ENCODE measurements at places on chromosomes 4 and X.

- no peak for DNase-seq
These were observed 366.4 kb upstream of the CASK start for GRCh38 chrX:42289492-42290385.

GRCh38 chr4:119646347-119647071 lies 17.9 kb upstream of the PDE5A start:
- DNase-seq, result no peak

DNA sequence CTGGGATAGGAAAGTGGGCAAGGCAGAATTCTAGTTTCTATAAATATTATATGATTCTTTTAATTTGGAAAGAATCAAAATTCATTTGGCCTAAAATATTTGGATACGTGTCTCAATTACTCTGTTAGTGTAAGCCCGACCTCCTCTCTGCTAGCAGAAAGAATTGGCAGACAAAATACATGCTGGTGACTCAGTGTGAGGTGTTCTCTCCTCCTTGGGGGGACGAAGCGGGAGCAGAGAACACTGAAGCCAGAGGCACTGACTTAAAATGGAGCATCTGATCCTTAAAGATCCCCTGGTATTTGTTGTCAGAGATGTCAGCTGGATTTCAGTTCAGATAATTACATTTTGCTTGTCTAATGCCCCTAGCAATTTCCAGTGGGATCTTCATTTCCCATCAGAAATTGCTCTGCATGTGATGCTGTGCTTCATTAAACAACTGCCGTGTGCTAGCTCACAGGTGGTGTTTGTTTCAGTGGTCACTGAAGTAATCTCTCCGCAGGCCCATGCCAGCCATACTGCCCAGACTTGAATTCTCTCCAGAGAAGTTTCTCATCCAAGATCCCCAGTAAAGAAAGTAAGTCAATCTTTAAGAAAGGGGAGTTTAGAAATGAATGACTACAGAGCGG lies 188.7 kb upstream of the TLL1 start:
- peak; percentile 44 for DNase-seq

DNA sequence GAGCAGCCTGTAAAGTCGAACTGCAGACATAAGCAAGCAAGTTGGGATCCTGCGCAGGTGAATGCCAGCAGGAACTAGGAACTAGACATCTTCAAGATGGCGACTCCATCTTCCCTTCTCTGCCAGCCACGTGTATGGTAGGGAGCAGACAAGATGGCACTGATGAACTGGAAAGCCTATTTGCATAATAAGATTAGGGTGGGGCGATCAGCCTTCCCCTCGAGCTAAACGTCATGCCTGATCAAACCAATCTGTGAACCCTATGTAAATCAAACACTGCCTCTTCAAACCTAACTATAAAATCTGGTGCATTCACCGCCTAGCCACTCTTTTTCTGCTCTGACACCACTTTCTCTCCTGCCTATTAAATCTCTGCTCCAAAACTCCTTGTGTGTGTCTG lies 28.1 kb upstream of the LGI2 start:
- no peak for DNase-seq

DNA sequence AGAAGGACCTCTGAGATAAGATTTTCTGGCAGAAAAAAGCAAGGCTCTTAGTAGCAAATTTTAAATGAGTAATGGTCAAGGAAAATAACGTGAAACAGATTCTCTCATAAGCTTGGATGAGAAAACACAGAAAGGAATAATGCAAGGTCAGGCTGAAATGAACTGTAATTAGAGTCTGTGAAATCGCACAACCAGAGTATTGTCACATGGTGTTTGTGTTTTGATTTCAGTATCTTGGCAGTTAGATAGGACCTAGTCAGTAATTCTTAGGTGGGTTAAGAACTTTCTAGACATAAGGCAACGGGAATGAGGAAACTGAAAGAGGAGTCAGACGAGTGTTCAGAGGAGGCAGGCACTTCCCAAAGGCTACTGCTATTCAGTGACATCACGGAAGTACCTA lies 34.6 kb downstream of the LIMCH1 start:
- no peak for DNase-seq

DNA sequence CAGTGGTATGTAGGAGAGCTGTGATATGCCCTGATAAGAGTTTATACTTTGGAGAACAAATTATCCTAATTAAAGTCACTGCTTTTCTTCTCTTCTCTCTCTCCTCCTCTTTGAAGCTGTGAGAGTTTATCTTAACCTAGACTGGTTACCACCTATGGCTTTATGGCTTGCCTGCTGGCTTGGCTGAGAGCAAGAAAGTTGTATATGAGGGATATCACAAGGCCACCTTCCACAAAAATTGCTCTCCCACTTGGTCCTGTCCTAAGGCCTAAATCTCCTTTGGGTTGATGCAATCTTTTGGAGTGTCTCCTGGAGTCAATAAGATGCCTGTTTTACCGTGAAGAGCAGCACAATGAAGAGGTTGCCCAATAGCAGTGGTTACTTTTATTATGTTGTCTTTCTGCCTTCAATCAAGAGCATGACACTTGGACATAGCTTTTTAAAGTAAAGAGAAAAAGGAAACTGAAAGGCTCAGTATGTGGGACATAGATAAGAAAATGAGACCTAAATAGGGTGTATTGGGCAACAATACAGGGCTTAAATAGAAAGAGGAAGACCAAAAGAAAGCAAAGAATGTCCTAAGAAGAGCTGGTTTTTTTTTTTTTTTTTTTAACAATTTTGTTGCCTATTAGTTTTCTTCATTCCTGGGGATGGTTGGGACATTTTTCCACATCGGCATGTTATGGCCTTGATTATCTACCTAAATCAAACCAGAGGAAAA lies 9.2 kb downstream of the GUCY1A1 start:
- DNase-seq, result no peak

DNA sequence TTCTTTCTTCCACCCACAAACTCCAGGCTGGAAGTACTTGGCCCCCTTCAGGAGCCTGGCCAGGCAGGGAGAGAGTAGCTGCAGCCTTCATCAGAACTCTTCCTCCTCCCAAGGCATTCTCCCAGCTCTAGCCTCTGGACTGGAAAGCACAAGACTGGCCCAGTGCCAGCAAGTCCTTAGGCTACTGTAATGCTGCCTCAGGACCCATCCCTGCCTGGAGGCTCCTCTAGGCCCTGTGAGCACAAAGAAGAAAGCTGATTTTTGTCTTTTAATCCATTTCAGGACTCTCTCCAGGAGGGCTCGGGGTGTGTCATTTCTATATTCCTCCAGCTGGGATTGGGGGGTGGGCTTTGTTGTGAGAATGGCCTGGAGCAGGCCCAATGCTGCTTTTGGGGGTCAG lies 10.8 kb downstream of the AWAT2 start:
- DNase-seq, result no peak

GRCh38 chrX:87064502-87064901 lies 453.1 kb upstream of the KLHL4 start:
- no peak for DNase-seq

All from fibroblast of skin of left biceps (primary cell).